NCI-H2081 (cell line): ENCODE measurements at places on chromosomes 11 and 22.

DNA sequence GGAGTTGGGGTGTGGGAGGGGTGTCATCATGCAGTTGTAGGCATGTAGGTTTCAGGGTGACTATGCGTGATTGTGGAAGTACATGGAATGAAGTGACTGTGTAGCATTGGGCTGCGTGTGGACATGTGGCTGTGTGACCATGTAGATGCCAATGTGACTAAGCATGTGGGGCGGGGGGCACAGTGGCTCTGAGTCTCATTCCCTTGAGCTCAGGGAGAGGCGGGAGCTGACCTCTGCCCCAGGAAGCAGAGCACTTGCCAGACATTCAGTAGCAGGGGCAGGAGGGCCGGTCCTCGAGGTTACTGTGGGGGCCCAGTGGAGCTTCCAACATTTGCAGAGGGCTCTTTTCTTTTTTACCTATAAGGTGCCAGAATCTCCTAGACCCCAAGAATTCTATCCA is 440 bp upstream of the KLHL35 start:
- DNase-seq: no peak

DNA sequence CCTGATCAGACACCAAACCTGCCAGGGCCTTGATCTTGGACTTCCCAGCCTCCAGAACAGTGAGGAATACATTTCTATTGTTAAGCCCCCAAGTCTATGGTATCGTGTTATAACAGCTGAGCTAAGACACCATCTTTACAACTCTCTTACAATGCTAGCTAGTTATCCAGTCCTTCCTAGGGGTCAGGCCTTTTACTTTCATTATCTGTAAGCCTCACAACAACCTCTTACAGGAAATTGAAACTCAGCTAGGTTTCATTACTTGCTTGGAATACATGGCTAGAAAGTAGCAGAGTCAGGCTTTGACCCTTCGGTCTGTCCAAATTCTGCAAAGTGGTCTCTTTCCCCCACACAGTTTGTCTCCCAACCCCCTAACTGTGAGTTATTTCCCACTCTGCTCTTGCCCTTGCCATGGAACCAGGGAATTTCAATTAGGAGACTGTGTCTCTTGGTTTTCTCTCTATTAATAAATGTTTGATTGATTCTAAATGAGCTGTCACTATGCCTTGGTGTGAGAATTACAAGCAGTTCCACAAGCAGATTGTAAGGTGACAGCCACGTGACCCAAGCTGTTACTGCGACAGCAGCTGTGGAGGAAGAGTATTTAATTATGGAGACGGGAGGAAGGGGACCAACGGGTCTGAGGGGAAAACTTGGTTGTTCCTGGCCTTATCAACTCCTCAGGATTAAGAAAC is 38.4 kb upstream of the CLMP start:
- no peak for DNase-seq

- DNase-seq: no peak
These were observed 778 bp downstream of the KDELR3 start for GRCh38 chr22:38468443-38469305.

DNA sequence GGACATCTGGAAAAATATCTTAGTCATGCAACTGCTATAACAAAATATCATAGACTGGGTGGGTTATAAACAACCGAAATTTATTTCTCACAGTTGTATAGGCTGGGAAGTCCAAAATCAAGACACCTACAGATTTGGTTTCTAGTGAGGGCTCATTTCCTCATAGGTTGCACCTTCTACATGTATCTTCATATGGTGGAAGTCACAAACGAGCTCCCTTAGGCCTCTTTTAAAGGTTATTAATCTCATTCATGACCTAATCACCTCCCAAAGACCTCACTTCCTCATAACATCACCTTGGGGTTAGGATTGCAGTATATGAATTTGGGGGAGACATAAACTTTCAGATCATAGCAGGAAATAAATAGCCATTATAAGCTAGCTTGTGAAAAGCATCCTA is 85.2 kb downstream of the INTS4 start:
- no peak for DNase-seq

DNA sequence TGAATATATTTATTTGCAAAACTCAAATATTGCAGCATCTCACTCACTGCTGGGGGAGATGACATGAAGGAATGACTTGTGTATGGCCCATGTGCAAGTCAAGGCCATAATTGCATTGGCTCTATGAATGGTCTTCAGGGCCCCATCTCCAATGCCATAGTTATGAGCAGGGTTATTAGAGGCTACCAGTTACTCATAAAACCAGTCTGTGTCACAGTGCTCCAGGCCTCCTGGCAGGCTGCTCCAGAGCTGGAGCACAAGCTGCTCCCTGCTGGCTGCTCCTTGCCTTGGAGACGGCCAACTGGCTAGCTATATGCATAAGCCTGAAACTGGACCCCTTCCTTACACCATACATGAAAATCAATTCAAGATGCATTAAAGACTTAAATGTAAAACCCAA is 145.7 kb downstream of the TRPC6 start:
- no peak for DNase-seq

DNA sequence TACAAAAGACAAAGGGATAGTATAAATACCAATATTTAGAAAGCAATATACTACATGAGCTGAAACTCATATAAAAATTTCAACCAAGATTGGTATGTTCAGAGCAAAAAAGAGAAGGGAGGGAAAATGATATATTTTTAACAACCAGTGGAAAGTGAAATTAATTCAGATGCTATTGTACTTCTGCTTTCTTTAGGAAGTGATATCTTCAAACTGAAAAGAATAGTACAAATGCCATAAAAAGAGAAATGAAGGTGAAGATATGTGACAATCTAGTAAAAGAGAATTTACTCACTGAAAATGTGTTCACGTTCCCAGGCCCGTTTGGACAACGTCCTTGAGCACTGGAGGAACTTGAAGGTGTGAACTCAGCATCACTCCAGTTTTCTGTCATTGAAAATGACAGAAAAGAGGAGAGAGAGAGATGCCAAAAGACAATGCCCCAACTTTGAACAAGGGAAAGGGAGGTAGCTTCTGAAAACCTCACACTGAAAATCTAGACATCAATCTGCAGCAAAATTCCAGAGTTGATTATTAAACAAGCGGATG is 47.5 kb downstream of the SC5D start:
- DNase-seq: no peak
